A549 (cell line): ENCODE measurements at places on chromosomes 7 and 10.
A peak's percentile ranks its signal among the peaks of the same experiment; 100 is the strongest.

GRCh38 chr7:45342236-45342635 lies 184.6 kb downstream of the RAMP3 start:
- no peak for DNase-seq

DNA sequence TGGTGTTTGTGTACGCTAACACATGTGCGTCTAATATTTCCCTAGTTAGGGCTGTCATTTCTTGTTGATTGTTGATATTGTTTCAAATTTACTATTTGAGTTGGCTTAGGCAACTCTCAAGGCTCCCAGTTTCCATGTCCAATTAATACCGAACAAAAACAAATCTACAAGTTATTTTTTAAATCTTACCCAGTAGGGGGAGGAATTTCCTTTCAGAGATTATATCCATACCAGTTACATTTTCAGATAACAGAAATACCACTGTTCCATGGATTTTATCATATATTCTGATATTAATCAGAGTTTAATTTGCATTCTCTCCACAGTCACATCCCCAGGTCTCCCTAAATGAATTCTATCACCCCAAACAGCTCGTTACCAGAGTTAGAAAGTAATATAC lies 7.2 kb upstream of the AKR1B10 start:
- DNase-seq, result no peak

DNA sequence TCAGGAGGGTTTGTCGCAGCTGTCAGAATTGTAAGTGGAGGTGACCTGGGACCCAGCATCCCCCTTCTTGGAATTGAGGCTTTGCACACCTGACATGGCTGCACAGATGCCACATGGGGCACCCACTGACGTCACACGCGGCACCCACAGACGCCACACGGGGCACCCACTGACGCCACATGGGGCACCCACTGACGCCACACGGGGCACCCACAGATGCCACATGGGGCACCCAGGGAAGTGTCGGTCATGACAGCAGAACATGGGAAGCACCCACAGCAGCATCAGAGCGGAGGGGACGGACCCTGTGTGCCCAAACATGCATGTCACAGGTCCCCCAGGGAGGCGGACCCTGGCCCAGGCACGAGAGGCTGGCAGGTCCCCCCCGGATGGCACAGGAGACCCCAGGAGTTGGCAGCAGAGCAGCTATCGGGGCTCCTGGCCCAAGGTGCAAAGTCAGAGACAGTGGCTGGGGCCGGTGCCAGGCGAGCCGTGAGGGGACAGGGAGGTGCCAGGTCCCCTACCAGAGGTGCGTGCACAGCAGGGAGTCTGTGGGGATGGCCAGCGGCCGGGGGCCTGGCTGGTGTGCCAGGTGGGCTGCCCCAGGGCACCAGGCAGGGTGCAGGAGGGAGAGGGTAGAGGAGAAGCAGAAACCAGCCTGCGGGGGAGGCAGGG lies 21.1 kb downstream of the KNDC1 start:
- DNase-seq, result no peak

DNA sequence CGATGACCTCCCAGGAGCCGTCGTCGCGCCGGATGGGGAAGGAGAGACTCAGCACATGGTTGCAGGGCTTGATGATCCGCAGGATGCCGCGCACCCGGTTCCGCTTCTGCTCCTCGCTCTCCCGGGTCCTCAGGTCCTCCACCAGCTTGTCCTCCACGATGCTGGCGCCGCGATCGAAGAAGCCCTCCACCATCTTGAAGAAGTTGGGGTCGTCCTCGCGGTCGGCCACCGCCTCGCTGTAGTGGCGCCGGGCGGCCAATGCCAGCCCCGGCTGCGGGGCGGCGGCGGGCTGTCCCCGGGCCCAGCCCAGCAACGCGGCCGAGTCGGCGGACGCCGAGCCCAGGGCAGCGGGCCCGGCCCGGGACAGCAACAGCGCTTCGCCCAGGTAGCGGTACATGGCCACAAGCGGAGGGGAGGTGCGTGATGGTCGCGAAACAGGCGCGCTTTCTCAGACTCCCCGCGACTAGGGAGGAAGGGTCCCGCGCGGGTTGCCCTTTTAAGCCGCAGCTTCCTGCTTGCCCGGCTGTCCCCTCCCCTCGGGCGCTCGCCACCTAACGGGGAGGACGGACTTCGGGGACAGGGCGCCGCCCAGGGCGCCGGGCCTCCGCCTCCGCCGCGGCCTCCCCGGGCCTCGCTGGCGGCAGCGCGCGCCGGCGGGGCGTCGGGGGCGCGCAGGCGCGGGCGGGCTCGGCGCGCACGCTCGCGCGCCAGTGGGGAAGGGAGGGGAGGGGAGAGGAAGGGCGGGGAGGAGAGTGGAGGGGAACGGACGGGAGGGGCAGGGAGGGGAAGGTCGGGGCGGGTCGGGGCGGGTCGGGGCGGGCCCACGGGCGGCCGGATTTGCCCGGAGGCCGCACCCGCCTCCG lies at the start of the genes GLUD1 and SHLD2:
Gene GLUD1 (minus strand): TSS at position 471 of the 863 bp plus-strand sequence. CDS start 74 bp downstream, at position 397.
Gene SHLD2 (plus strand): TSS at position 834 of the 863 bp plus-strand sequence. CDS start 56,149 bp downstream, outside the sequence.
- DNase-seq, result peak; percentile 86

- no peak for DNase-seq
Observed at GRCh38 chr7:68295386-68295785, 1298.8 kb downstream of the TYW1 start.

GRCh38 chr10:32049113-32049512 lies 7.1 kb downstream of the KIF5B start:
- DNase-seq, result no peak

GRCh38 chr10:80485946-80486764 lies 32.0 kb downstream of the TSPAN14 start:
- DNase-seq, result no peak

DNA sequence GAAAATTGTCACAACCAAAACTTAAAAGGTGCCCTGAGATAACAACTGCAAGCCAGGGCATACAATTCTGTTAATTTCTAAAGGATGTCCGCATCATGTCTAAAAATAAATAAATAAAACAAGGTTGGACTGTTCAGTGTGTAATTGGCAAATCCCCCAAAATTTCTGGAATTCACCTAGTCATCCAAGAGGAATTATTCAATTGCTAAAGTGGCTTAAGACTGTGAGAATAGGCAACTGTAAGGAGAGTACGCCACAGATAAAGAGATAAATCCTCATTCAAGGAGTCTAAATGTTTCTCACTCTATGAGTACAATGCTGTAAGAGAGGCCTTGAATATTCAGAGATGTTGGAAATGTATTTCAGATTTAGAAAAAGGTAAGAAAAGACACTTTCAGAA lies 37.2 kb downstream of the PIK3AP1 start:
- no peak for DNase-seq
